Small intestine (tissue), 16 donors: ENCODE measurements at places on chromosomes 2 and 18. TPM values are rescaled to one million over a fixed set of nuclear protein-coding genes. Genes with fewer than 3 reads are reported as not detected.

GRCh38 chr2:43774617-43775016 lies 778 bp downstream of the DYNC2LI1 start:
- no peaks in the 10 kb centered on the region for H3K36me3 ChIP-seq
- no peak for DNase-seq
- no peaks in the 10 kb centered on the region for H3K4me1 ChIP-seq
- H3K27me3 ChIP-seq = no peaks in the 10 kb centered on the region

DNA sequence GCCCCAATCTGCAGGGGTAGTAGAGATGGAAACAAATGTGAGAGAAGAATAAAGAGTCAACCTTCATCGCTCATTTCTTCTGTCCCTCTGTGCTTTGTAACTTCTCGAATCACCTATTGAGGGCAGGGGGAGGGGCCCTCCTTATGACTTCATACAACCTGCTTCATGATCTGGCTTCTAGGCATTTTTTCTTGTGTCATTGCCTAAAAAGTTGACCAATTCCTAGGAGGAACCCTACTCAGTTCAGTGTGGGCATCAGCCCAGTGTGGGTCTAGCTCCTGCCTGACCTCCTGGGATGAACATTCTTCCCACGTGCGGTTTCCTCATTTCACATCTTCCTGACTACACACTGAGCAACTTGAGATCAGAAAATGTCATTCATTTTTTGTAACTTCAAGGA lies 46.3 kb upstream of the CREB1 start:
- no peaks in the 10 kb centered on the region for H3K36me3 ChIP-seq
- H3K27me3 ChIP-seq = peaks cover 5% of the 10 kb centered on the region
- no peak overlapping the region for H3K27ac ChIP-seq
- DNase-seq = no peak
- no peaks in the 10 kb centered on the region for H3K4me1 ChIP-seq
- H3K4me3 ChIP-seq = no peak overlapping the region

RGPD3 gene
- polyA plus RNA-seq = 0.13 TPM

DNA sequence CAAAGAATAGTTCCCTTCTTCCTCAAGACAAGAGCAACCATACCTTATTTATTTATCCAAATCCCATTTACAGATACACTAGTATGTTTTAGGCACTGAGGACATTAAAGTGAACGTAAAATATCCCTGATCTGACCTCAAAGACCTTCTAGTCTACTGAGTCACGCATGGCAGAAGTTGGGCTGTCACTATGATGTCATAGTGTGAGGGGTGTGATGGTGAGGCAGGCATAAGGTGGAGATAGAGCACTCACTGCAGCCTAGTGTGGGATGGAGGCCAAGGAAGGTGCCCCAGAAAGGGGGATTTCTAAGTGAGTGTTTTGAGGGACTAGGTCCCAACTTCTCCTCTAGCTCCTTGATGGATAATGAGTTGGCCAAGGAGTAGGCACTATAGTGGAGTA lies 249.5 kb upstream of the SKOR2 start:
- no peak overlapping the region for H3K27ac ChIP-seq
- no peaks in the 10 kb centered on the region for H3K36me3 ChIP-seq
- H3K27me3 ChIP-seq = no peaks in the 10 kb centered on the region
- DNase-seq = no peak
- no peak overlapping the region for H3K4me3 ChIP-seq
- no peaks in the 10 kb centered on the region for H3K4me1 ChIP-seq

DNA sequence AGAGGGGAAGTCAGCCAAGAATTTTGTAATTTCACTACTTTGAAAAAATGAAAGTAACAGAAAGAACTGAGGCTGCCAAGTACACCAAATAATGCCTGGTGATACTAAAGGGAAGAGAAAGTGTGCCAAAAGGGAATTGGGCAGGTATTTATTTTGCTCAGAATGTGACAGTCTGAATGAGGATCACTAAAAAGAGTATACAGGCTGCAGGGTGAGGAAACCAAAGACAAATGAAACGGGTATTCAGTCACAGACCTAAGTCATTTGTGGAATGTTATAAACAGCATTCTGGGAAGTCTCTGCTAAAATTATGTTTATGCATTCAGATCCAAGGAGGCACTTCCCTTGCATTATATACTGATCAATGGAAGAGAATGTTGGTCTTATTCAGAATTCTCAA lies 418.6 kb upstream of the SLC39A10 start:
- no peak for DNase-seq
- H3K27me3 ChIP-seq = no peaks in the 10 kb centered on the region
- H3K27ac ChIP-seq = no peak overlapping the region
- H3K4me1 ChIP-seq = no peaks in the 10 kb centered on the region

DNA sequence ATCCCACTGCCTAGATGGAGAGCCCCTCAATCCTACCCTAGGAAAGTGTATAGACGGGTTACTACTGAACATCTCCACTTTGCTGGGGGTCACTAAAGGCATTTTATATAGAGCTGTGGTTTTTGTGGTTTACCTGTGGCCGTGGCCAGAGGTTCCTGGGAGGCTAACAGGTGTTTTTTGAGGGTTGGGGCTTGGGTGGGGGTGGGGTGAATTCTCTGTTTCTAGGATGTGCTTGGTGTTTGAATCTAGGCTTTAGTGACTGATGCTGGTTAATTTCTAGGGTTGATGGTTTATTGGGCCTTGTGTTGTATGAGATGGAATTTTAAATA lies 7.7 kb downstream of the HOXD8 start:
- H3K4me3 ChIP-seq = peak overlapping the region; percentile 53
- H3K27me3 ChIP-seq = peaks cover 49% of the 10 kb centered on the region
- H3K4me1 ChIP-seq = no peaks in the 10 kb centered on the region
- no peaks in the 10 kb centered on the region for H3K36me3 ChIP-seq
- DNase-seq = no peak
- no peak overlapping the region for H3K27ac ChIP-seq

DNA sequence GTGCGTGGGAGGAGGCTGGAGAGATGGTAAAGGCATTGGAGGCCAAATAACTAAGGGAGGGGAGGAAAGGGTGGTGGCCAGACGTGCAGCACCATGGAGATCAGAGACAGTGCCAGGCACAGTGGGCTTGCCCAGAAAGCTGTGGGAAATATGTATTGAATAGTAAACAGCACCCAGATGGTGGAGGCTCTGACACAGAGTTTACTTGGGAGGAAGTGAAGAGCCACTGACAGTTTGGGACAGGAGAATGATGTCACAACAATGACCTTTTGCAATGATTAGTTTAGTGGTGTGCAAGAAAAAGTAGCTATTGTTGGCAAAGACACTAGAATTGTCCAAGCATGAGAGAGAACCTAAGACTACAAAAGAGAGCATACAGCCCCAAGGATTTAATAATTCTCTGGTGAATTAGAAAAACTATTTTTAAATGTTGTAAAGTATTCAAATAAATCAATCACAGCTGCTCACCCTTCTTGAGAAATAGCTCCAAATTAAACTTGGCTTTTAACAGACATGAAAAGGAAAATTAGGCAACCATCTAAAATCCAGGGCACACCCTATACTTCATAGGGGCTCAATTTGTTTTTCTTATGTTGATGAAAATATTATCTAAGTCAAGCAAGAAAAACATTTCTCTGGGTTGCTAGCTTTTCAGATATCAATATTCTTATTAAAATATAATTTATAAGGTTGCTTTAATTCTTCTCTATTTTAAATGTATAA lies 458.7 kb upstream of the HNRNPA3 start:
- H3K4me1 ChIP-seq = no peaks in the 10 kb centered on the region
- no peak for DNase-seq
- H3K4me3 ChIP-seq = no peak overlapping the region
- H3K27ac ChIP-seq = no peak overlapping the region
- H3K27me3 ChIP-seq = peaks cover 6% of the 10 kb centered on the region
- no peaks in the 10 kb centered on the region for H3K36me3 ChIP-seq

- no peak for DNase-seq
- H3K4me1 ChIP-seq = no peaks in the 10 kb centered on the region
- no peak overlapping the region for H3K27ac ChIP-seq
Observed at GRCh38 chr2:226855787-226856186, 19.9 kb downstream of the RHBDD1 start.

STRADB gene
- polyA plus RNA-seq = 51.3 TPM

DNA sequence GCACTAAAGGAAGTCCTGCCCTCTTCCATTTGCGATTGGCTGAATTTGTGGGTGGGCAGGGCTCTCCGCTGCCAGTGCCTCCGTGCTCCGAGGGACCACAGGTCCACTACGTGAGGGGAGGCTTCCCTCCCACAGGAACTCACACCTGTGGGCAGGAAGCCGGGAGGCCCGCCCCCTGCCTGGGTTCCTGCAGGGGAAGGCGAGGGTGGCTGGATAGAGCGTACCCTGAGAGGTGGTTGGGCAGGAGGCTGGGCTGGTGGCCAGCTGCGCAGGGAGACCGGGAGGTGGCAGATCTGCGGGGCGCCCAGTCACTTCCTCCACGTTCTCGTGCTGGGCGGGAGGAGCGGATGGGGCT lies 47.0 kb upstream of the PTH2R start:
- no peaks in the 10 kb centered on the region for H3K27me3 ChIP-seq
- no peak overlapping the region for H3K27ac ChIP-seq
- no peaks in the 10 kb centered on the region for H3K36me3 ChIP-seq
- no peak overlapping the region for H3K4me3 ChIP-seq

DNA sequence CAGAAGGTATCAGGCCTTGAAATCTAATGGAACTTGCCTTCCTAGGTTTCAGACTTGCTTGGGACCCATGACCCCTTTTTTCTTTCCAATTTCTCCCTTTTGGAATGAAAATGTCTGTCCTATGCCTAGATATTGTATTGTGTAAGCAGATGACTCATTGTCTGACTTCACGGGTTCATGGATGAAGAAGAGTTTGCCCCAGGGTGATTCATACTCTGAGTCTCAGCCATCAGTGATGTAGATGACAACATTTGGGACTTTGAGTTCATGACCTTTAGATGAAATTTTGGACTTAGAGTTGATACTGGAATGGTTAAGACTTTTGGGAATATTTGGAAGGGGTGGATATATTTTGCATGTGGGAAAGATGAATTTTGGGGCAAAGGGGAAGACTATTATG lies 11.2 kb upstream of the SCYGR5 start:
- peaks cover 2% of the 10 kb centered on the region for H3K4me1 ChIP-seq
- H3K27ac ChIP-seq = no peak overlapping the region
